Tibial nerve (tissue), 4 donors: ENCODE measurements at places on chromosomes 2 and 18.

GRCh38 chr2:12036640-12036983, 290.2 kb downstream of the LPIN1 start:
- no peak for DNase-seq

DNA sequence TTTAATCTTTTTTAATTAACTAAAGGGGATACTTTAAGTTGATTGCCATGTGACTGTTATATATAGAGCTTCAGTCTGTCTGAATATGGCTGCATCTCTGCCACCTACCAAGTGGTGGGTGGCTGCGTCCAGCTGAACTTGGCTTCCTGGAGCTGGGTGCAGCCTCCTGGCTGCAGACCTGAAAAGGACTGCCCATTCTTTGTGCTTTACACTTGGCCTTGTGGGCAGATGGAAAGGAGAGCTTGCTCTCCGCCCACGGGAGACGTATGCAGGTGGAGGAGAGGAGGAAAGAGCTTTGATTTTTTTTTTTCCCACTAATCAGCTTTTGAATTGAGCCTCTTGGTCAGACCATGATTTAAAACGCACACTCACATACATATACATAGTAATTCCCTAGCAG, 34.7 kb downstream of the NCK2 start:
- no peak for DNase-seq

- no peak for DNase-seq
These were observed 10.6 kb downstream of the C18orf63 start for GRCh38 chr18:74326231-74326630.

- DNase-seq: no peak
These were observed 11.0 kb upstream of the TXNDC2 start for GRCh38 chr18:9874728-9875127.

DNA sequence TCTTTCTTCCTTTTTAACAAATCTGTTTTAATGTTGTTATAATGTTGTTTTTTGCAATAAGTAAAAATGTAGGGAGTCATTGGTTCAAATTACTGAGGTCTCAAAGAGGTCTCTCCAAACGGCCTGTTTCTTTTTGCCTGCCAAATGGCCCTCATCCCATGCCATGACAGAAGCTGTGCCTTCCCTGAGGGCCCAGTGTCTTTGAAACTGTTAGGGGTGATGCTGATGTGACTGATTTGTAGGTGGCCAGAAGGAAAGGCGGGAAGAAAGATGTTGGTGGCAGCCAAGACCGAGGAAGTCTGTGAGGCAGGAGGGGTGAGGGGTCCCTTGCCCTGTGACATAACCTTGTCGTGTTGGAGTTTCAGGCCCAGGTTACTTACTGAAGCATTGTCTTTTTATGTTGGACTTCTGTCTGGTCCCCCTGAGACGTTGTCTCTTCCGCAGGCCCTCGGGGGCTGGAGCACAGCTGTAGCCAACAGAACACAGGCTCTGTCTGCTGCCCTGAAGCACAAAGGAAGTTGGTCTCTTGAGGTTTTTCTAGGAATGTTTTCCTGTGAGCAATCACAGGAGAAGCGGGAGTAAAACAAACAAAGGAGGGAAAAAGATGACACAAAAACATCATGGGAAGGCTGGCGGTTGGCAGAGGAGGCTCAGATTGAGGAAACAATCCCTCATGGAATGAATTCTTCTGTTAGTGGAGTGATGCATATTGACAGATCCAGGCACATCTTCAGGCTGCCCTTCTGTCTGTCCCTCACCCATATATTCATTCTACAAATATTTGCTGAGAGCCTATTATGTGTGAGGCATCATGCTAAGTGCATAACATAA, 4.9 kb upstream of the ST3GAL5 start:
- DNase-seq: no peak

- no peak for DNase-seq
These were observed 276.2 kb upstream of the ZEB2 start for GRCh38 chr2:144796164-144796563.

DNA sequence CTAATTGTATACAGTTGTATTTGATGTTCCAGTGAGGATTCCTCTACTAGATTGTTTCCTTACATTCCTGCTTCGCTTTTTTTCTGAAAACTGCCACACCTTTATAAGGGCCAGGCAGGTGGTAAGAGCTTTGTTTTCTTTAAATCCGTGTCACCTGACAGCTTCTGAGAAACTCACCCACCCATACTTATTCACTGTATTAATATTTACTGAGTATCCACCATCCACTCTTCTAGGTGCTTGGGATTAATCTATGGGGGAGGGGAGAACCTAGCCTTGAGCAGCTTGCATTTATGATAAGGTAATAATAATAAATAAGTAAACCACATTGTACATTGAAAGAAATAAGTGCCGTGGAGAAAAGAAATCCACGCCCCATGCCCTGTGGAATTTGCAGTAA, 174.7 kb upstream of the AGAP1 start:
- no peak for DNase-seq

- DNase-seq: no peak
These were observed 23.3 kb upstream of the IL18RAP start for GRCh38 chr2:102399499-102400141.

DNA sequence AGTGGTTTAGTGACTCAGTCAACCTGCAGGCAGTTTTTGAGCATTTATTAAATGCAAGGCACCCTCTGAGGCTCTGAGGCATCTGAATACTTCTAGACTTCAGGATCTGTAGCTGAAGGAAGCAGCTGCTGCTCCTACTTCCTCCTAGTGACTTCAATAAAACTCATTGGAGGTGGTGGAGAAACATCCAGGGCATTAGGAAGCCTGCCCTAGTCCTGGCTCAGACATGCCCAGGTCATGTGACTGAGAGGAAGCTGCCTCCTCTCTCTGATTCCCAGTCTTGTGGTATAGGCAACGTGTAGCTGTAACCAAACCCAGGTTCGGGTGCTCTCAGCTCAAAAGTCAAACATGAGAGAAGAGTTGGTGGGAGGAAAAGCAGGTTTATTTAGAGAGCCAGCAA, 287.2 kb upstream of the GYPC start:
- DNase-seq: no peak

DNA sequence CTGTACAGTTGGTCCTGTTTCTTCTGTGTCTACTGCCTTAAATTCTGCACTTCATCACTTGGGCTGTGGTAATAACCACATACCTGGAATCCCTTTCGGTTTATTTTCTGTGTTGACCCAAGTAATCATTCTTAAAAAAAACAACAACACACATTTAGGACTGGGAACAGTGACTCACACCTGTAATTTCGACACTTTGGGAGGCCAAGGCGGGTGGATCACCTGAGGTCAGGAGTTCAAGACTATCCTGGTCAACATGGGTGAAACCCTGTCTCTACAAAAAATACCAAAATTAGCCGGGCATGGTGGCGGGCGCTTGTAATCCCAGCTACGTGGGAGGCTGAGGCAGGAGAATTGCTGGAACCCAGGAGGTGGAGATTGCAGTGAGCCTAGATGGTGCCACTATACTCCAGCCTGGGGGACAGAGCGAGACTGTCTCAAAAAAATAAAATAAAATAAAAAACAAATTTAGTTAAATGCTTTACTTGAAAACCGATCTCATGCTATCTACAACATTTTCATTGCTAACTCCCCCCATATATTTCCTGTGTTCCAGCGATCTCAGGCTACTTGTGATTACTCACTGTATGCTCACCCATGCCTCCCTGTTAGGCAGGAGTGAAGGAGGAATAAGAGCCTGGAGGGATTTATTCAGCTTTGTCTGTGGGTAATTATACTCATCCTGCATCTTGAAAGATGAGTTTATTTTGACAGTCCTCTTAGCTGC, 18.2 kb downstream of the ACSL3 start:
- DNase-seq: no peak

- DNase-seq: no peak
These were observed 133.5 kb downstream of the TANC1 start for GRCh38 chr2:159101755-159102489.

DNA sequence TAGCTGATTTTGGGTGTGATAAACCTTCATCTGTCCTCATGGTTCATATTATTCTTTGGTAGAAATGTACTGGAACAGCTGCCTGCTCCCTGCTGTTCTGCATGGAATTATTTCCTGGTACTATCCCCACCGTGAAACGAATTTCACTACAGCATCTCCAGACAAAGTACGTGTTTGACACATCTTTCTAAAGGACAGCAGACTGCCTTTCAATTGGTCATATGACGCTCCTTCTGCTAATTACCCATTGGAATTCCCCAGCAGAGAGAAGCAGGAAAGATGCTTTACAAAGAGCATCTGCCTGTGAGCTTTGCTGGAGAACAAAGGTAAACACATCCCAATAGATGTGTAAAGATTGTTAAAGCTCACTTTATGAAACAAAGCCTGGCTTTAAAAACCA, 4.4 kb upstream of the RFX8 start:
- no peak for DNase-seq

DNA sequence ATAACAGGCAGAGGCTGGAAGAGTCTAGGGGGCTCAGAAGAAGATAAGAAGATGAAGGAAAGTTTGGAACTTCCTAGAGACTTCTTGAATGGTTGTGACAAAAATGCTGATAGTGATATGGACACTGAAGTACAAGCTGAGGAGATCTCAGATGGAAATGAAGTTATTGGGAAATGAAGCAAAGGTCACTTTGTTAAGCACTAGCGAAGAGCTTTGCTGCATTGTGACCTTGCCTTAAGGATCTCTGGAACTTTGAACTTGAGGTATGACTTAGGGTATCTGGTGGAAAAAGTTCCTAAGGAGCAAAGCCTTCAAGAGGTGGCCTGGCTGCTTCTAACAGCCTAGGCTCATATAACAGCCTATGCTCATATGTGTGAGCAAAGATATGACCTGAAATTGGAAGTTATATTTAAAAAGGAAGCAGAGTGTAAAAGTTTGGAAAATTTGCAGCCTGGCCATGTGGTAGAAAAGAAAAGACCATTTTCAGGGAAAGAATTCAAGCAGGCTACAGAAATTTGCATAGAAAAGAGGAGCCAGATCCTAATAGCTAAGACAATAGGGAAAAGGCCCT, 91.3 kb downstream of the L3MBTL4 start:
- DNase-seq: no peak

GRCh38 chr2:16666449-16666801, 791 bp upstream of the CYRIA start:
- no peak for DNase-seq

DNA sequence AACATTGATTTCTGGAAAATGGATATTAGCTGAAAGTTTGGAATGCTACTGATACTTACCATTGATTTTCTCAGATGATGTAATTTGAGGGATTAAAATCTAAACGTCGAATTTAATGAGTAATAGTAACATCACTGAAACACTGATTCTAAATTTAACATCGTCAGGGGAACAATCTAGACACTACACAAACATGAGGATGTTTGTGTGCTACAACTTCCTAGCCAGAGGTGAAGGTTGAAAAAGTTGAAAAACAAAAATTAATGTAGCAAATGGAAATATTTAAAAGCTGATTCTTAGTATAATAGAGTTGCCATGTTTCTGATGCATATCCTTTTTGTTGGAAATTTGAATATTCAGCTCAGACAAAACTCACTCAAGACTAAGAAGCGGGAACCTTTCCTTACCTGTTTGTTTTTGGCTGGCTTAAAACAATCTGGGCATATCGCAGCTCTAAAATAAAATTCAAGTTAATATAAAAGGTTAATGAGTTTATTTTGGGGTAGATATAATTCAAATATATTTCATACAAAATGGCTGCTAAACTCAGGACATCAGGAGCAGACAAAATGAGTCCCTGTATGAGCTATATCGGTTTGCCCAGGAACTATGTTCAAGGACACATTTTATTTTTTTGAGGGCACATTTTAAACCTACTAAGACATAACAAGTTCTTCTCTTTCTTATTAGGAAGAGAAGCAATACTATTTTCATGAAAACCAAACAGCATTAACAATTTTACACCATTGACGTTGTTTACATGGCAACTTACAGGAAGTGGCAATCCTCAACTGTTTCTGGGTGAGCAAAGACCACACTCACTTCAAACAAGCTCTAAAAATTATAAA, 52.6 kb upstream of the PEX13 start:
- no peak for DNase-seq

GRCh38 chr2:85864654-85865053, 24.1 kb downstream of the ST3GAL5 start:
- DNase-seq: no peak

DNA sequence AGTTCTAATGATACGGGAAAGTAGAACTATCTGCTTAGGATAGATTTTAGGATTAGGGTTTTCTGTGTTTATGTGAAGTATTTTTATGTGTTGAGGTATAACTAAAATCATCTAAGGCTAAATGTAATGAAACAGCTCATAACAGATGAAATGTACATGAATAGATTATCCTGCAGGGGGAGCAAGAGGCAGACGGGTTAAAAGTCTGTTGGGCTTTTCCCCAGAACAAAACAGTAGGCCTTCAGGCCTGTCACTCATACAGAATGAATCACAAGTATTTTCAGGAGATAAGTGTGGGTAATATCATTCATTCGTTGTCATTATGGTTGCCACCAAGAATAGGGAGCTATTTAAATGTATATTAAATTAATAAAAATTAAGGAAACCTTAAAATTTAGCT, 107.9 kb upstream of the IL1R2 start:
- DNase-seq: no peak

DNA sequence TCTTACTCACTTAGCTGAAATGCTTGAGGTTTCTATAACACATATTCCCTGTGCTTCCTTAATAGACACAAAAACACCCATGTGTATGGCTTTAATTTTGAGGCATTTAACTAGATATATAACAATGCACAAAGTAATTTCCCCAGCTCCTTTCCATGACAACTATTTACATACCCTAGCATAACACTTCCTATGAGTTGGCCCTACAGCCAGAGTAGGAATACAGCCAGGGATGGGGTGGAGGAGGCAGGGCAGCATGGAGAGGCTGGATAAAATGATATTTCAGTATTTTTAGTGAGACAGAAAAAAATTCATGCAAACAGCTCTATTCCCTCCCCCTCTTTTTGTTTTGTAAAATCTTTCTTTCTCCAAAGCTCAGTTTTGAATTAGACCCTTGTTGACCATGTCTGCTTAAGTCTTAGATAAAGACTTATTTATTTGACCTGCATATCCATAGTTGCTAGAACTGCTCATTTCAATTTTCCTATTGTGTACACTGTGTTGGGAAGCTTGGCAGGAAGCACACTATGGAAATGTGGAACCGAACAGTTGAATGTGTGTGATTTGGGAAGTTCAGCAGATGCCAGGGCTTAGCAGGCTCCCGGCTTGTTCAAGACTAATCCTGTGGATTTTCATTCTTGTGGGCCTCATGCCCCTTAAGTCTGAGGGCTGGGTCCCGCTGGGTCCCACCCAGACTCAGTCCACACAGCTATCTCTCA, 11.2 kb upstream of the B3GNT2 start:
- no peak for DNase-seq
